Renal cortex interstitium (tissue), 15 donors: ENCODE measurements at places on chromosomes 2 and 18.

- DNase-seq, result no peak
Observed at GRCh38 chr2:234258562-234259141, 208.2 kb downstream of the SPP2 start.

- DNase-seq, result no peak
Observed at GRCh38 chr18:11823545-11823944, 27.7 kb upstream of the CHMP1B start.

- no peak for DNase-seq
Observed at GRCh38 chr18:62717169-62717924, 2.0 kb downstream of the PHLPP1 start.

DNA sequence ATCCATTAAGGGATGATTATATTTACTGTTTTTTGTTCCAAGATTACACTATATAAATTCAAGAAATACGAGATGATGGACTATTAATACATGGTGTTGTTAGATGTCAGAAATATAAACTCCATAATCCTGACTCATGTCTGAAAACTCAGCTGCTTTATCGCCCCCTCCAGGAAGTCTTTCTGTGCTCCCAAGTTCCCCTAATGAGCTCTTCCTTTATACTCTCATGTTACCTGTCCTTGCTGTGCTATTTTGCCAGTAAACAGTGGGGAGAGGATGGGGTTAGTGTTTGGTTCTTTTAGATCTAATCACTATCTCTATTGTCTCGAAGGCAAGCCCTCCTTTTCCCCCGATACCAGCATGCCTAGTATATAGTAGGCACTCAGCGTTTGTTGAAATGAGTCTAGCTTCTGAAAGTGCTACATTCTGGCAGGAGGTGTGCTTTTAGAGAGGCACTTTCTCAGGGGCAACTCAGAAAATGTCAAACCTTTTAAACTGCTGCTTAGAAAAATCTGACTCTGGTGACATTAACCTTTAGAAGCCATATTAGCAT lies 21.4 kb upstream of the BARD1 start:
- no peak for DNase-seq

DNA sequence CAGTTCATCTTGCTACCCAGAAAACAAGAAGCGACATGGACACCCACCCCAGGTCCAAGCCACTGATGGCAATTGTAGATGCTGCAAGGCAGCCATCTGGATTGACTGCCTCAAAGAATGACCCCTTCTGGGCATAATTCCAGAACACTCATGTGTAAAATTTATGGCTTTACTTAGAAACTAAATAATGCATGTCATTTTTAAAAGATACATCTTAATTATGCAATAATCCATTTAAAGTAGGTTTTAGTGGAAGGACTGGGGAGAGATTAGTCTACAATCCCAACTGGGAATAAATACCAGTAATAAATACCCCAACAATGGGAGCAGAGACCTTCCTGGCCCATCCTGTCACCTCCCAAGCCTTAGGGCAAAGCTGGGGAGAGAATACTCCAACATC lies 247.7 kb downstream of the SS18 start:
- no peak for DNase-seq

- no peak for DNase-seq
Observed at GRCh38 chr2:161107265-161107664, 53.0 kb upstream of the TANK start.

GRCh38 chr2:200000444-200001163 lies 45.2 kb downstream of the MAIP1 start:
- DNase-seq, result no peak

DNA sequence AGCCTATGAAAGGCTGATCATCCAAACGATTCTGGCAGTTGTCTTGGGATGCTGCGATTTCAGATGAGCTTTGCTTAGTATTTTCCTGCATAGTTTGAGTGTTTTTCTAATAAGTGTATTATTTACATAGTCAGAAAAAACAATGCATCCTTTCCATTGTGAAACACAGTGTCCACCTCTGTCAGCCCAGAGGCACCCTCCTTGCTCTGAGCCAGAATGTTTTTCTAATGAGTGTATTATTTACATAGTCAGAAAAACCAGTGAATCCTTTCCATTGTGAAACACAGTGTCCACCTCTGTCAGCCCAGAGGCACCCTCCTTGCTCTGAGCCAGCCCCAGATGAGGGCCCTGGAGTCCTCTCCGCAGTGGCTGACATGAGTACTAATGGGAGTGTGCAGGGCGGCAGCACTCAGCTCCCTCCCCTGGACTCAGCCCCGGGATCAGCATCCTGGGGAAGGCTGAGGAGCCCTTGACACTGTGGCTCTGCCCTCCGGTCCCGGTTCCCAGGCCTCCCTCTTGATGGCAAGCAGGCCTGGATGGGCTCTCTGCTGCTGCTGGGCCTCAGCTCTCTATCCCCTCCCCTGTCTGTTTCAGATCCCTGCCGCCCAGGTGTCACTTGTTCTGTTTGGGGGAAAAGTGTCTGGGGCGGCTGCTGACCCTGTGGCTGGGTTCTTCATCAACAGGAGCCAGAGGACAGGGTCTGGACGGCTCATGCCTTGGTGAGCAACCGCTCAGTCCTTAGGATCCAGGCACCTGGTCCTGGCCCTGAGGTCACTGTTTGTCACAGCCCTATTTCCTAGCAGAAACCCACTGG lies 5.9 kb downstream of the MFSD2B start:
- DNase-seq, result no peak

- no peak for DNase-seq
Observed at GRCh38 chr18:11587432-11587831, 22.0 kb upstream of the SLC35G4 start.

DNA sequence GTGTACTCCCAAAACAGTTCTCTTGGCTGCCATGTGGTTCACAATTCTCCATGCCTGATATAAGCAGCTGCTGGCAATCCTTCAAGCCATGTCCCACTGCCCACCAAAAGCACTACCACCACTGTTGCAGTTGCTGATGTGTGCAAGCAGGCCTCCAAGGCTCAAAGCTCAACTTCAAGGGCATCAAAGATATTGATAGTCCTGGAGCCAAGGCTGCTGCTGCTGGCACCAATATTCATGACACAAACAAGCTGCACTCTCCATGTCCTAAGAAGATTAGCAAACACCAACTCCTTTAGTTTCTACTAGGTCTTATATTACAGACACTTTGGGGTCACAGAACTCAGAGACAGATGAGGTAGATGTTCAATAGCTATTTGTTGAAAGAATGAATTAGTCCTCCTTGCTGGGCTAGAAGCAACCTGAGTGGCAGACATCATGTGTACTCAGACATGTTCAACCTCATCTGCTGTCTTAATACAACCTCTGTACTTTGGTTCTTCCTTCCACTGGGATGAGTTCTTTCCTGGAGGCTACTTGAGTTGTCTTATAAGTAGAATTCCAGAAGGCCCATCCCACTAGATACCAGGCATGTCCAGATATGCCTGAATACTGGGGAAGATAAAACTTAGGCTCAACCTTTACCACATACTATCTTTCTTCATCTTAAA lies 104.5 kb upstream of the UGP2 start:
- DNase-seq, result no peak

DNA sequence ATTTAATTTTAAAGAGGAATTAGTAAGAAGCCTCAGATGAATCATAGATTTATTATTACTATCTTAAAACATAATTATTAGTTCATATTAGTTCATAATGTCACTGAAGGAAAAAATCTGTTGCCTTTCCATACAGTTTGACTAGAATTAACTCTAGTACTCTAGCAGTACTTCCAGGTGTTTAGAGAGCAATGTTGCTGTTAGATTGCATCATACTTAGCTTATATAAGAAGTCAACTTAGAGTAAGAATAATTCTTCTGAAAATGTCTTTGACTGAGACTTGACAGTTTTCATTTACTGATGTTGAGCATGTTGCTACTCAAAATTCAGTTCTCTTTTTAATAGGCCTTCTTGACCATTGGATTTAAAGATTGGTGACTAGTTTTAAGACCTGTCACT lies 4.7 kb downstream of the RAB3GAP1 start:
- no peak for DNase-seq
